Activated B cell treated with CpG ODN at 0.5 μM for 24 hours (primary cell): ENCODE measurements at places on chromosomes 11 and 22.

GRCh38 chr11:7600205-7600775, 73.0 kb downstream of the CYB5R2 start:
- DNase-seq: no peak

GRCh38 chr11:92501066-92501739, 276.6 kb downstream of the FAT3 start:
- DNase-seq: no peak

DNA sequence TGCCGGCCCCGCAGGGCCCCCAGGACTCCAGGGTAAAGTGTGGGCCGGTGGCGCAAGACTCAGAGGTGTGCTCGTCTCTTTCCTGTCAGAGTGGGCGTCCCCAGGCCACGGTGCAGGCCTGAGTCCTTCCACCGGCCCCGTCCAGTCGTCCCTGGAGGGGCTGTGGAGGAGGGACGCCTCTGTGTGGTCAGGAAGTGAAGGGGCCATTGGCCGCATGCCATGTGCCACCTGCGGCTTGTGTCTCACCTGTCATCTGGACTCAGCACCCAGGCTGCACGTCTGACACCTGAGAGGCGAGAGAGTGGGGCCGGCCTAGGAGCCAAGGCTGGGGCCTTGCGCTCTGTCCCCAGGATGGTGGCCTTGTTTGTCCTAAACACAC, 25.2 kb downstream of the MUC6 start:
- DNase-seq: no peak

GRCh38 chr11:69489746-69490365, 8.4 kb downstream of the LINC01488 start:
- no peak for DNase-seq

GRCh38 chr11:102166175-102167064, 56.2 kb downstream of the YAP1 start:
- no peak for DNase-seq

DNA sequence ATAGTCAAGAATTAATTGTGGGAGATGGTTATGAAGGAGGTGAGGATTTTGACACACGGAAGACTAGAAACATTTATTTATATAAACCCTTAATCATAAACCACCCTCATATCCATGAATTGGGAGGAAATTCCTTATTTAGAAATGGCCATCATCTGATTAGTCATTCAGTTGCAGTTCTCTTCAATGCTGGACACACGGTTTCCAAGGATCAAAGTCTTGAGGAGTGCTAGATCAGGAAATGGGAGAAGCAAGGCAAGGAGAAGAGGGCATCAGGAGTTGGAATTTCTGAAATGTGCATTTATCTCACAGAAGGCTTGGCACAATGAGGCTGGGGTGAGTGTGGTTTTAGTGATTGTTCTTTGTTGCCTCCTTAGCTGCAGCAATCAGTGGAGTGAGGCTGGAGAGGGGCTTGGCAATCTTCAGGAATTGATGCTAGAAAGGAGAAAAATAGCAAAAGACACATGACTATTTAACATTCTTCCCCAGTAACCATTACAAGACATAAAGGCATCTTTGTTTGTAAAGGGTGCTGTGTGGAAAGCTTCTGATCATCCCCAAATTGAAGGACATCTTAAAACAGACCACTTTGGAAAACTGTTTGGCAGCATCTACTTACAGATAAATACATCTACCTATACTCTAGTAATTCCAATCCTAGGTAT, 21.6 kb upstream of the GDPD4 start:
- no peak for DNase-seq

- DNase-seq: no peak
These were observed 77.6 kb upstream of the KCNQ1OT1 start for GRCh38 chr11:2777386-2777785.

- DNase-seq: no peak
These were observed 900.7 kb downstream of the JRKL start for GRCh38 chr11:97290464-97291041.

DNA sequence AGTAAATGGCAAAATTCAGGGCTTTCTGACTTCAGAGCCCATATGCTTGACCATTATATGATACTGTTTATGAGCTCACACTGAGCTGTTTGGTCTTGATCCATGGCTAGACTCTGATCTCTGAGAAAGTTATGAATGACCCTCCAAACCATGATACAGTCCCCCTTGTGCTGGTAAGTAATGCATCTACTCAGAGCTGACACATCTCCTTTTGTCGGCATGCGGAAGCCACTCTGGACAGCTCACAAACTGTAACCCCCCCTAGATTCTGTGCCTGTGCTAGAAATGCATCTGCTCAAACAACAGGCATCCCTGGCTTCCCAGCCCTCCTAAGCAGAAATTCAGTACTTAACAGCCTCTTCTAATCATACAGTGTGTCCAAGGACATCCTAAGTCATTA, 150.8 kb upstream of the RAG2 start:
- no peak for DNase-seq

GRCh38 chr11:134181707-134182106, 42.1 kb downstream of the NCAPD3 start:
- DNase-seq: no peak

- no peak for DNase-seq
These were observed 23.2 kb downstream of the NEAT1 start for GRCh38 chr11:65445604-65446445.

DNA sequence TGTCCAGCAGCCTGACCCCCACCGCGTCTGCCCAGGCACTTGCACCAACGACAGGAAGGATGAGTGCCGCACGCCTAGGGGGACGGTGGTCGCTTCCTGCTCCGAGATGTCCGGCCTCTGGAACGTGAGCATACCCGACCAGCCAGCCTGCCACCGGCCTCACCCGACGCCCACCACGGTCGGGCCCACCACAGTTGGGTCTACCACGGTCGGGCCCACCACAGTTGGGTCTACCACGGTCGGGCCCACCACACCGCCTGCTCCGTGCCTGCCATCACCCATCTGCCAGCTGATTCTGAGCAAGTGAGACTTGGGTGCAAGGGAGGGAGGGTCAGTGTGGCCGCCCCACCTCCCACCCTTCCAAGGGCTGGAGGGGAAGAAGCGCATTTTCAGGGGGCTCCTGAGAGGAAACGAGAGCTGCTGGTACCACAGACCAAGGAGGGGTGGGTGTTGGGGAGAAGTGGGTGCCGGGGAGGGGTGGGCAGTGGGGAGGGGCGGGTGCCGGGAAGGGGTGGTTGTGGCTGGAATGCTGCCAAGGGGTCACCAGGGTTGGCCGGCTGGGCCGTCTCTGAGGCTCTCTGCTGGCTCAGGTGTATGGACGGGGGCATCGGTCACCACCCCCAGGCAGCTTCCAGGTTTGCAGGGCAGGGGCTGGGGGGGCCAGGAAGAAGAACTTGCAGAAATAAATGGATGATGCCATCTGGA, 27.7 kb upstream of the MUC5B start:
- DNase-seq: no peak

DNA sequence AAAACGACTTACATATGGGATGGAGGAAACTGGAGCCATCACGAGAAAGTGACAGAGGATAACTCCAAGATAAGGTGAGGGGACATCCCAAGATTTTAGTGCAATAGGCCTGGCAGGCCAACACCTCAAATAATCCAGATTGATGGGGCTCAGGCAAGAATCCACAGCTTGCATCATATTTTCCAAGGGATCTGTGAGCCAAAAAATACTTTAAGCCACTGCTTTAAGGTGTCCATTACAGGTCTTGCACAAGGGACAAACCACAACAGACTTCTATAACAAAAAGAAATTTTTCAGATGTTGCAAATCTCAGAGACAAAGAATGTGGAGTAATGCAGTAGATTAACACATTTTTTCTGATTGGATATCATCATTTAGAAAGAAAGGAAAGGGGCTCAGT, 45.6 kb downstream of the DENND5A start:
- DNase-seq: no peak

DNA sequence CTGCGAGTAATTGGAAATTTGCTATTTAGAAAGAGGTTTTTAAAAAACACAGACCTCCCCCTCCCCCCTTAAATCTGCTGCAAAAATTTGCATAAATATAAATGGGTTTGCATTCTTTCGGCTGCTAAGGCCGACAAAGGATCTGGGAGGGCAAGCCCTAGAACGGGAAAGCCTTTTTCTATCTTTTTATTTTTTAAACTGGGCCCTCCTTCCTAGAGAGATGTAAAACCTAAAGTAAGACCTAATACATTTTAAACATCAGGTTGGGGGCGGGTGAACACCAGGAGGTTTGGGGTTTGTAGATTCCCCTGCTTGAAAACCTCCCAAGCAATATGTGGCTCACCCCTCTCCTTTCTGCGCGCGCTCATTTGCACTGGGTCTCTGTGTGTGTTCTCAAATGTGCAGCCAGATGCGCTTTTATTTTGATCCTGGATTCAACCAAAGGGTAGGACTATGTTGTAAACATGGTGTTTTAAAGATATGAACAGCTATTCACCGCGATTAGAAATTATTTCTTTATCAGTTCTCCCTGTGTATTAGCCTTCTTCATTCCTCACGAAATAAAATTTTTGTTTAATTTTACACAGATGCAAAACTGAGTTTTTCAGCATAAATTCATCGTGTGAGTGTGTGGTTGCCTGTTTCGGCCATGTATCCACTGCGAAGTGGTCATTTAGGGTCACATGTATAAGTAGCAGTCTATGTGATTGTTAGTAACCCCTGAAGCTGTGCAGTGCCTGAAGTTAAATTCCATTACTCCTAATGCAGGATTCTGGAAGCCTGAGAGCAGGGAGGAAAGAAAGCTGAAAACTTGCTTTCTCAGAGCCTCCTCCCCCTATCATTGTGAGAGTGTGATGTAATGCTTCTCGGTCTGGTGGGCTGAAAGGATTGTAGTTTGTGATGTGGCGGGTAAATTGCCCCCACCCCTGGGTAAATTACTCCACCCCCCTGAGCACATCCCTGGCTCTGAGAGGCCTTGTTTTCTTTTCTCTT, 988 bp downstream of the TNRC6B start:
- no peak for DNase-seq

DNA sequence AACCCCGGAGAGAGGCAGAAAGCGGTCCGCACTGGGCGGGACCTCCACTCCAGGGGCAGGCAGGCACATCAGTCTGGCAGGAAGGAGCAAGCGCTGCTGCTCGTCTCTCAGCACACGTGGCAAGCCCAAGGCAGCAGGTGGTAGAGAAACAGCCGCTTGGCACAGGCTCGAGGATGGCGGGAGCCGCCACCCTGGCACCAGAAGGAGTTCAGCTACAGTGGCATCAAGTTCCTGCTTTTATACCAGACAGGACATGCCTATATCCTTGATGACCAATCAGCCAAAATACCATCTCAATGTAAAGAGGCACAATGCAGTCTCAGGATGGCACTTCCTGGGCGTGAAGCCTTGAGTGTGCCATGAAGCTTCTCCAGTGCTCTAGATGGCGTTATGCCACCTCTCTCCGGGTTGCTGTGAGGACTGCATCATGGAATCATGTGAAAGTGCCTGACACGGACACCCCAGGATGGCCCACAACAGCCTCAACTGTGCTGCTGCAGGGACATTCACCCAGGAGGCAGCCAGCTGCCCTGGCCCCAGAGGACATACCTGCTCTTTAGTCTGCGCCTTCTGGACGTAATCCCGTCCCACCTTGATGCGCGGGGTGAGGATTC, 64.8 kb downstream of the APOL1 start:
- DNase-seq: no peak

GRCh38 chr11:46381048-46381818, at the start of gene MDK:
TSS of gene MDK (plus strand) at chr11:46381669. CDS start at chr11:46382058, 389 bp downstream.
- no peak for DNase-seq

DNA sequence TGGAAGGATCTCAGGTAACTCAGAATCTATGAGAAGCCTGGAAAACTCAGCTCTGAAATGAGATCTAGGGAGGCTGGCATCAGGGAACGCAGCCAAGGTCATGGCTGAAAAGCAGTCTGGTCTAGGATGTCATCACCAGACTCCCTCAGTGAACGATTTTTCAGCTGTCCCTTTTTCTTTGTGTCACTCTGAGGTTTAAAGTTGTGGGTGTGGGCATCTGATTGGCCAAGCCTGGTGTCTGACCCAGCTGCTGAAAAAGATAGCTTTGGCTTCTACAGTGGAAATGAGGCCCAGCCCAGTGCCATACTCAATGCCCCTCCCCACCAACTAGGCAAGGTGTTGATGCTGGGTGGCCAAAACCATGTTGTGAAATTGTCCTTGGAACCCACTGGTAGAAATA, 14.5 kb downstream of the RPS3 start:
- no peak for DNase-seq

DNA sequence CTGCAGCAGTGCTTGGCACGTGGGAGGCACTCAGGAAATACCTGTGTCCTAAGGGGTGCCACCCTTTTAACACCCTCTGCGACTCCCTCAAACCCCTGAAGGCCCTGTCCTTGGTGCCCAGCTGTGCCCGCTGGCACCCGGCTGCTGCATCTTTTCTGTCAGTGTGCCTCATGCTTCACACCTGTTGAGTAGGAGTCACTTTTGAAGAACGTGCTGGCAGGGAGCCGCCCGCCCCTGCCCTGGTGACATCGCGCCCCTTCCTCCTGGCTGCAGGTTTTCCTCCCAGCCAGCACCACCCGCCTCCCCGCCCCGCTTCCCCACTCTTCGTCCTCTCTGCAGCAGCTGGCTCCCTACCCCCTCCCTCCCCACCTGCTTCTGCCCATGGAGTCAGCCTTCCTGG, 17.8 kb downstream of the FRMD8 start:
- no peak for DNase-seq

DNA sequence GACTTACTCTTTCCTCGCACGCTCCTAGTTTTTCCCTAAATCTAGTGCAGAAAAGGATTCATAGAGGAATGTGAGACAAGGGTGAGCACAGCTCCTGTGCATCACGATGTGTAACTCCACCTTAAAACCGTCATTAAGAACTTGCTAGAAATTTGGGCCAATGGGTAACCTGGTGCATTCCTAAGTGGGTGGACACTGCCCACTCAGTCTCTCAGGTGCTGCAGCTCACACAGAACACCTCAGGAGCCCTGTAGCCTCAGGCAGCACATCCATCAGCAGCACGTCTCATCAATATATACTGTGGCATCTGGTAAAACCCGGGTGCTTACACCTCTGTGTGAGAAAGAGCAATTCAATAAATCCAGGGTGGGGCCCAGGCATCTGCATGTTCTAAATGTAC, 12.4 kb downstream of the POU2AF3 start:
- DNase-seq: no peak

GRCh38 chr11:67600324-67601029, 6.3 kb upstream of the NDUFV1 start:
- no peak for DNase-seq

DNA sequence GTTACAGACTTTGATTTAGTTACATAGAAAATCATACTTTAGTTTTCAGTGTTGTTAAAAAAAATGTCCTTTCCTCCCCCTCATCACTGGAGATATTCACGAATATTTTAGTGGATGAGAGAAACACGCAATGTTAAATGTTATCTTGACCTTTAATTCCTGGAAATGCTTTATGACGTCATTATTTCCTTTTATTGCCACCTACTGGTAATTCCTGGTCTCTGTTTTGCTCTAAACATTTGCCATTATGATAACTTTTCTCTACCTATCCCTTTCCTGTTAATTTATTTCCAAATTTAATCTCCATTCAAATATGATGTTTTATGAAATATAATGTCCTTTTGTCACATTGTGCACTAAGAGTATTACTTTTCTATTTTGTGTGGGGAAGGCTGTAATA, 770.6 kb downstream of the FAM181B start:
- no peak for DNase-seq

DNA sequence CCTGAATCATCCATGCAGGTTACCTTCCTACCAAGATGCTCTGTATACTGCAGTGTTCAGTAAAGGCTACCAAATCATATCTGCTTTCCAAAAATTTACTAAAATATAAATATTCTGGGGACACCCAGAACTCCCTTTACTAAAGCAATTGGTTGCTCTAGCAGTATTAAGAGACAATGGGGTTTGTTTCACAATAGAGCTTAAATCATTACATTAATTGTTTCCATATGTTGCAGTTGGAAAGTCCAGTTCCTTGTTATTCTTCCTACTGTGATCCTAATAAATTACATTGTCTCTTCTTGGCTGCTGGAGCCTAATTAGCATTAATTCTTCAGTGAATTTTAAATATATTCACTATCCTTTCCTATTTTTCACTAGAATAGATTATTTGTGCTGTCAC, 316.0 kb upstream of the MTNR1B start:
- DNase-seq: no peak
